Subcutaneous adipose tissue (tissue), 4 donors: ENCODE measurements at places on chromosomes 12 and 14. TPM values are rescaled to one million over a fixed set of nuclear protein-coding genes. Genes with fewer than 3 reads are reported as not detected.

CCDC177 gene
- total RNA-seq = not detected

STON2 gene
- 37.4 TPM for total RNA-seq

MYO1H gene
- total RNA-seq = 0.17 TPM

GALNT8 gene
- 1.5 TPM for total RNA-seq

REM2 gene
- not detected for total RNA-seq

CD69 gene
- total RNA-seq = not detected
